ENCODE measurements at places on chromosomes 13 and 19.

DNA sequence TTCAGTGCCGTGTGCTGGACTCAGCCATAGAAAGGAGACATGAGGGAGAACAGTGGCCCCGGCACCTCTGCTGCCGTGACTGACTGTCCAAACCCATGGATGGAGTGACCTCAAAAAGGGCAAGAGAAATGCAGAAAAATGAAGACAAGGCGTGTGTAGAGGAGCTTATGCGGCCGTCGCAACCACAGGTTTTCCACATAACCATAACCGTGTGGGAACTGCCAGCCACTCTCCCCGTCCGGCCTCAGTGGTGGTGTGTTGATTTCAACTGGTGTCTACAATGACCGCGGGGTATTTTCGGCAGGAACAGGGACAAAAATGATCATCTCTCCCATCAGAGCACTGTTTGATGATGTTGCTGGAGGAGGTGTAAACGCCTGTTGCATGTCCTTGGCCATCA, 42.9 kb upstream of the F7 start:
- no peak overlapping the region for H3K27ac ChIP-seq
- H3K27me3 ChIP-seq: no peaks in the 10 kb centered on the region
- H3K36me3 ChIP-seq: peaks cover 17% of the 10 kb centered on the region
- H3K4me1 ChIP-seq: no peaks in the 10 kb centered on the region
- no peak overlapping the region for H3K4me3 ChIP-seq

- no peak for DNase-seq
- H3K27me3 ChIP-seq: peaks cover 51% of the 10 kb centered on the region
- no peak overlapping the region for H3K27ac ChIP-seq
- no peaks in the 10 kb centered on the region for H3K36me3 ChIP-seq
Observed at GRCh38 chr19:18218600-18218999, 7.6 kb downstream of the PDE4C start.

DNA sequence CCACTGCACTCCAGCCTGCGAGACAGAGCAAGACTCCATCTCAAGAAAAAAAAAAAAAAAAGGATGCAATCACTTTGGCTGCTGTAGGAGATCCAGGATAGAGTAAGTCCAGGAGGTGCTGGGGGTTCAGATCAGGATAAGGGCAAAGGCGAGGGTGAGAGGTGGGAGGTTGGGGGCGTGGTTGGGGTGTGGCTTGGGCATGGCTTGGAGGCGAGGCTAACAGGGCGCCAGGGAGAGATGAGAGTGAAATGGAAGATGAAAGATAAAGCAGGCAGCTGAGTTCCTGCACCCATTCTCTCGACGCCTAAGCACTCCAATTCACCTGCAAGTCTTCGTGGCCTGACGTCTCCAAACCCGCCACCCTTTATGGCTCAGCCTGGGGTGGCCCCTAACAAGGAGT, 25.0 kb upstream of the ZNRF4 start:
- H3K27me3 ChIP-seq: peaks cover 2% of the 10 kb centered on the region
- H3K27ac ChIP-seq: no peak overlapping the region
- no peaks in the 10 kb centered on the region for H3K36me3 ChIP-seq
- H3K4me1 ChIP-seq: no peaks in the 10 kb centered on the region
- no peak for DNase-seq

DNA sequence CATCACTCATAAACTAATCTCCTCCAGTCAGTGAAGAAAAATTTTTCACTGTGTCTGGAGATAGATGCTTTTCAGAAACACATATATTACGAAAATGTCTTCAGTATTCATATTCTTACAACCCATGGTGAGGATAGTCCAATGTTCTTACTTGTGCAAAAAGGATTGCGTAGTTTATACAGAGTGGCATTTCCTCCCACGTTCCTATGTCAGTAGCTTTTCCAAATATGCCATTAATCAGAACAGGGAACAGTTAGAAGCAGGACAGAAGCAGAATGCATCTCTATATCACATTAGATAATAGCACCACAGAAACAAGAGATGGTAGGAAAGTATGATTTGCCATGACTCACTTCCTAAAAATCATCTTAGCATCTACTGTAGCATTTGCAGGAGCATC, 282.9 kb downstream of the SLITRK5 start:
- DNase-seq: no peak
- H3K4me3 ChIP-seq: no peak overlapping the region
- no peak overlapping the region for H3K27ac ChIP-seq

- H3K27ac ChIP-seq: no peak overlapping the region
- no peaks in the 10 kb centered on the region for H3K36me3 ChIP-seq
- H3K4me1 ChIP-seq: no peaks in the 10 kb centered on the region
- no peaks in the 10 kb centered on the region for H3K27me3 ChIP-seq
- H3K4me3 ChIP-seq: no peak overlapping the region
- DNase-seq: no peak
Observed at GRCh38 chr13:36745436-36745835, 71.6 kb downstream of the SERTM1 start.

DNA sequence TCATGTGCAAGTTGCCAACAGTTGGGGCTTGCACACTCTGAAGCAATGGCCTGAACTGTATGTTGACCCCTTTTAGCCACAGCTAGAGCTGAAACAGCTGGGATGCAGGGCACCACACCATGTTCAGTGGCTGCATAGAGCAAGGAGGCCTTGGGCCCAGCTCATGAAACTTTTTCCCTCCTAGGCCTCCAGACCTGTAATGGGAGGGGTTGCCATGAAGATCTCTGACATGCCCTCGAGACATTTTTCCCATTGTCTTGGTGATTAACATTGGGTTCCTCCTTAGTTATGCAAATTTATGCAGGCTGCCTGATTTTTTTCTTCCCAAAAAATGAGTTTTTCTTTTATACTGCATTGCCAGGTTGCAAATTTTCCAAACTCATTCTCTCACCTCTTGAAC, 165.1 kb upstream of the PRR20A start:
- no peaks in the 10 kb centered on the region for H3K36me3 ChIP-seq
- H3K4me1 ChIP-seq: no peaks in the 10 kb centered on the region
- no peak overlapping the region for H3K27ac ChIP-seq
- no peak for DNase-seq
- no peaks in the 10 kb centered on the region for H3K27me3 ChIP-seq

DNA sequence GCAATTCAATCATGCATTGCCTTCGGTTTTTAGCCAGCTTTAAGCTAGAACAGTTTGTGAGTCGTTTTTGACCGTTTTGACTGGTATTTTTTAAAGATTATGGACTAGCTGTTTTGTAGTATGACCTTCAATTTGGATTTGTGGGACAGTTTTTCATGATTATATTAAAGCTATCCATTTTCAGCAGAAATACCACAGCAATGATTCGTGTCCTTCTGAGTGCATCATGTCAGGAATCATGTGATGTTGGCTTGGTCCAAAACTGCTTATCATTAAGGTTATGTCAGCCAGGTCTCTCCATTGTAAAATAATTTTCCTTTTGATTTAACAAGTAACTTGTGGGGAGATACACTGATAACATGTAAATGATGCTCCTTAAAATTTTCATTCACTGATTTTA, 229.0 kb downstream of the POSTN start:
- no peak for DNase-seq
- H3K27me3 ChIP-seq: no peaks in the 10 kb centered on the region
- no peaks in the 10 kb centered on the region for H3K4me1 ChIP-seq

DNA sequence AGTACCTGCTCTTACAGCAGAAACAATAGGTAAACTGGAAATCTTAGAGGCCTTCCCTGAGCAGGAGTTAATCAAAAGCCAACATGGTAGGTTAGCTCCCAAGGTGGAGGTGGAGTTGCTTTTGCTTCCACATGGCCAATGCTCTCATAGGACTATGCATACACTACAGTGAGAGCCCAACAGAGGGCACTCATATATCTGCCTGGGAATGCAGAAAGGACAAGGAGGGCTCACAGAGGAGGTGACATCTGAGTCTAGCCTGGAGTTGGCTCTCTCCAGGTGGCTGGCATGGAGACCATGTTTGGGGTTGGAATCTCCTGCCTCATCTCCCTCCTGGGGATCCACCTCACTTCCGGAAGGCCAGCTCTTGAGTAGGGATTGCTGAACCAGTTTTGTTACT, 34.6 kb downstream of the ATP8A2 start:
- no peaks in the 10 kb centered on the region for H3K4me1 ChIP-seq
- no peaks in the 10 kb centered on the region for H3K36me3 ChIP-seq
- no peak overlapping the region for H3K4me3 ChIP-seq
- H3K27me3 ChIP-seq: peaks cover 9% of the 10 kb centered on the region

DNA sequence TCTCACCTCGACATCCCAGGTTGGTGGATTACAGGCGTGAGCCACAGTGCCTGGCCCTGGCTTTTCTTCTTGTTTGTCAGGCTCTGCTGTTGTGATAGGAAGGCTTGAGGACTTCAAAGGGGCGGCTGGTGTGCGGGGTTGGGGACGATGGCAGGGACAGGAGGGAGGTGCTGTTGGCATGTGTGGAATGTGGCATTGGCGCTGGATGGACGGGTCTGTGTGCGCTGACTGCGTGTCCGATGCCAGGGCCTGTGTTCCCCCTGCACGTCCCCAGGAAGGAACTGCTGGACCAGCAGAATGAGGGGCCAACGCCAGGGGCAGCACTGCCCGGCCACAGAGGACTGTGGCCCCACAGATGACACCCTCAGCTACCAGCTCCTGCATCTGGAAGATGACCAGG, 12.7 kb upstream of the PTBP1 start:
- H3K36me3 ChIP-seq: no peaks in the 10 kb centered on the region
- peaks cover 6% of the 10 kb centered on the region for H3K4me1 ChIP-seq
- H3K27me3 ChIP-seq: peaks cover 31% of the 10 kb centered on the region
- DNase-seq: no peak
- H3K27ac ChIP-seq: no peak overlapping the region
- no peak overlapping the region for H3K4me3 ChIP-seq

GRCh38 chr19:38843175-38843758, 6.5 kb downstream of the HNRNPL start:
- peak overlapping the region; percentile 64 for H3K27ac ChIP-seq
- no peak overlapping the region for H3K4me3 ChIP-seq
- no peaks in the 10 kb centered on the region for H3K27me3 ChIP-seq
- DNase-seq: no peak

DNA sequence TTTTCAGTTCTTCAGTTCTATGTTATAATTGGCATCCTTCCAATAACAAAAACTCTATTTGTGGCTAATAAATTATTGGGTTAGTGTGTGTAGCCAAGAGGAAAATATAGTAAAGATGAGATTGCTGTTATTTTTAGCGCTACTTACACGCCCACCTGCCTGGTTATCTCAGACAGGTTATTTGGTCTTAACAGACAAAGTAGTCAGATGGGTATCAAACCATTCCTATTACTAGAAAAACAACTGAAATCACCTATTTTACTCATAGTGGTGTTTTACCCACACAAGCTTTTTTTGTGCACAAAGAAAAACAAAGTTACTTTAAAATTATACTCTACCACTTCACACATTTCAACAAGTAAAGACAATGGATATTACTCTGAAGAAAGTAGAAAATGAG, 151.2 kb downstream of the TBC1D4 start:
- no peak overlapping the region for H3K27ac ChIP-seq
- no peaks in the 10 kb centered on the region for H3K27me3 ChIP-seq
- no peaks in the 10 kb centered on the region for H3K36me3 ChIP-seq
- H3K4me3 ChIP-seq: no peak overlapping the region
- no peak for DNase-seq

DNA sequence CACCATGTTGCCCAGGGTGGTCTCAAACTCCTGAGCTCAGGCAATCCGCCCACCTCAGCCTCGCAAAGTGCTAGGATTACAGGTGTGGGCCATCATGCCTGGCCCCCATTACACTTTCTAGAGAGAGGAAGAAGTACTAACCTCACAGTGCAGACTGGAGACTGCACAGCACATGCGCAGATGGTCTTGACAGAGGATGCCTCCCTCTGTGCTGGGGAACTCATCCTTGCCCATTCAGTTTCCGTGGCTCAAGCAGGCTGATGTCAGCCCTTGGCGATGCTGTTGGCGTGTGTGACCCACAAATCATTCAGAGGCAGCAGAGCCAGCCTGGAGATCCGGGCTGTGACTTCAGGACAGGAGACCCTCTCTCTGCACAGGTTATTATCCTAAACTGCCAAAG, 14.6 kb upstream of the FFAR2 start:
- H3K27me3 ChIP-seq: no peaks in the 10 kb centered on the region
- no peak for DNase-seq
- no peak overlapping the region for H3K4me3 ChIP-seq

- H3K36me3 ChIP-seq: no peaks in the 10 kb centered on the region
- no peak for DNase-seq
- no peaks in the 10 kb centered on the region for H3K4me1 ChIP-seq
Observed at GRCh38 chr13:101919541-101920181, 467.2 kb downstream of the ITGBL1 start.

DNA sequence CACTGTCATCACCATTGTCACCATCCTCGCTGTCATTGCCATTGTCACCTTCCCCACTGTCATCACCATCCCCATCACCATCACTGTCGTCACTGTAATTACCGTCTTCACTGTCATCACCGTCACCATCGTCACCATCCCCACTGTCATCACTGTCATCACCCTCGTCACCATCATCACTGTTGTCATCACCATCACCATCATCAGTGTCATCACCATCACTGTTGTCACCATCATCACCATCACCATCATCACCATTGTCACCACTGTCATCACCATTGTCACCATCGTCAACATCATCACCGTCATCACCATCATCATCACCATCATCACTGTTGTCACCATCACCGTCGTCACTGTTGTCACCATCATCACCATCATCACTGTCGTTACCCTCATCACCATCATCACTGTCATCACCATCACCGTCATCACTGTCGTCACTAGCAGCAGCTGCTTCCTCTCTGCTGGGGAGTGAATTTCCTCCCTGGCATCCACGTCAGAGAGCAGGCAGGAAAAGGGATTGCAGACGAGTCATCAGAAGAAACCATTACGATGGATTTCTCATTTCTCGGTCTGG, 27.3 kb downstream of the TMEM255B start:
- H3K27ac ChIP-seq: no peak overlapping the region
- H3K4me1 ChIP-seq: no peaks in the 10 kb centered on the region
- H3K27me3 ChIP-seq: peaks cover 26% of the 10 kb centered on the region
- H3K36me3 ChIP-seq: no peaks in the 10 kb centered on the region
- H3K4me3 ChIP-seq: no peak overlapping the region

All from T-cell (primary cell).